Effector memory CD8-positive, alpha-beta T cell (primary cell): ENCODE measurements at places on chromosomes 12 and 14.
A peak's percentile ranks its signal among the peaks of the same experiment; 100 is the strongest.

GRCh38 chr14:75631453-75631831 lies 29.2 kb downstream of the ERG28 start:
- no peak overlapping the region for H3K27ac ChIP-seq
- H3K27me3 ChIP-seq, result no peaks in the 10 kb centered on the region
- H3K4me1 ChIP-seq, result no peaks in the 10 kb centered on the region
- DNase-seq, result no peak
- no peak overlapping the region for H3K4me3 ChIP-seq

DNA sequence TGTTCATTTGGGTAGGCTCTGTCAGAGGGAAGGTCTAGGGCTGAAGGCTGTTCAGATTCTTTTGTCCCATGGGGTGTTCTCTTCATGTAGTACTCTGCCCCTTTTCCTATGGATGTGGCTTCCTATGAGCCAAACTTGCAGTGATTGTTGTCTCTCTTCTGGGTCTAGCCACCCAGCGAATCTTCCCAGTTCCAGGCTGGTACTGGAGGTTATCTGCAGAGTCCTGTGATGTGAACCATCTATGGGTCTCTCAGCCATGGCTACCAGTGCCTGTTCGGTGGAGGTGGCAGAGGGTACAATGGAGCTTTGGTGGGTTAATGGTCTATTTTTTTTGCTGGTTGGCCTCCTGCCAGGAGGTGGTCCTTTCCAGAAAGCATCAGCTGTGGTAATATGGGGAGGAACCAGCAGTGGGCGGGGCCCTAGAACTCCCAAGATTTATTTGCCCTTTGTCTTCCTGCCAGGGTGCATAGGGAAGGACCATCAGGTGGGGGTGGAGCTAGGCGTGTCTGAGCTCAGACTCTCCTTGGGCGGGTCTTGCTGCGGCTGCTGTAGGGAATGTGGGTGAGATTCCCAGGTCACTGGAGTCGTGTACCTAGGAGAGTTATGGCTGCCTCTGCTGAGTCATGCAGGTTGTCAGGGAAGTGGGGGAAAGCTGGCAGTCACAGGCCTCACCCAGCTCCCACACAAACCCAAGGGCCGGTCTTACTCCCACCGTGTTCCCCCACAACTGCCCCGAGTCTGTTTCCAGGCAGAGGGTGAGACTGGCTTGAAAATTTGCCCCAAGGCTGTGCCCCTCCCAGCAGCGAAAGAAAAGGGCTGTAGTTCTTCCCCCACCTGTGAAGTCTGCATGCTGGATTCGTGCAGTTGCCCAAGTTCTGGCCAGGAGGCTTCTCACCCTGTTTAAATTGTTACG lies 17.5 kb downstream of the MTRFR start:
- H3K4me3 ChIP-seq, result peak overlapping the region; percentile 17
- peaks cover 29% of the 10 kb centered on the region for H3K36me3 ChIP-seq
- DNase-seq, result no peak
- no peaks in the 10 kb centered on the region for H3K27me3 ChIP-seq
- peak overlapping the region; percentile 82 for H3K27ac ChIP-seq

DNA sequence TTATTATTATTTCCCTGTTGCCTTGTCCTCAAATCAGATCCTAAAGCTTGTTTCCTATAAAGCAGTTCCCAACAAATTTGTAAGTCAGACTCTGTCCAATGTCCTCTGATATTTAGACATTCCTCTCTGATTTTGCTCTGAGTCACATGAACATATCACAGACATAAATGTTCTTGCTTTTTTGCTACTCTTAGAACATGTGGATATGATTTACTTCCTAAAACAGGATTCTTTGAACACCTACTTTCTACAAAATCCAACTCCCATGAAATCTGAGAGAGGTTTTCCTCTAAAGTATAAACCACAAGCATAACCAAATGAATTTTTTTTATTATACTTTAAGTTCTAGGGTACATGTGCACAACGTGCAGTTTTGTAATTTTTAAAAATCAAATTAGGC lies 181.3 kb upstream of the SLC38A2 start:
- no peak overlapping the region for H3K27ac ChIP-seq
- H3K27me3 ChIP-seq, result peaks cover 8% of the 10 kb centered on the region
- H3K4me1 ChIP-seq, result no peaks in the 10 kb centered on the region
- DNase-seq, result no peak

DNA sequence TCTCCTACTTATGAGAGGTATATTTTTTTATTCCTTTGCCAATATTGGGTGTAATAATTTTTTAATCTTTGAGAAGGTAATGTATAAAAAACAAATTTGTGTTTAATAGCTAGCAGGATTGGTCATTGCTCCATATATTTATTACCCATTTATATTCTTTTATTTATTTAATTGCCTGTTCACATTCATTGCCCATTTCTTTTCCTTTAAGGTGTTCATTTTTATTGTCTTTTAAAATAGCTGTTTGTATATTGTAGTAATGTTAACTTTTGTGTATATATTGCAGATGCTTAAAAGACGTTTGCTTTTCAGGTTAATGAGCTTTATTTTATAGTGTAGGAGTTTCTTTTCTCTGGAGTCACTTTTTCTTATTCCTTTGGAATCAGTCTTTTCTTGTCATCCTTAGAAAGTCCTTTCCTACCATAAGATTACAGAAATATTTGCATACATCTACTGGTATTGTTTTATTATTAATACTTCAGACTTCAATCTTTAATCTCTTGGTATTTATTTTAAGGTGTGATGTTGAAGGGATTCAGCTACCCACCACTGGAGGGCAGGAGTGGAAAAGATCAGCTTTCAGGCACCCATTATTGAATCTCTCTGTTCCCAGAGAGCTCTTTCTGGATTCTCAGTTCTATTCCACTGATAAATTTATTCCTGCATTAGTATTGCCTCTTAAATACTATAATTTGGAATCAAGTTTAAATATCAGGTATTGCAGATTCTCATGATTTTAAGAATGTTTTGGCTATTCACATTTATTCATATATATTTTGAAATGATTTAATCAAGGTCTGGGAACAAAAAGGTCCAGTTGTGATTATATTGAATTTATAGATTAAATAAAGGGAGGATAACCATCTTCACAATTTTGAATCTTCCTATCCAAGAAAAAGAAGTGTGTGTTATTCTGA lies 17.3 kb downstream of the PPM1A start:
- H3K27me3 ChIP-seq, result no peaks in the 10 kb centered on the region
- peaks cover 14% of the 10 kb centered on the region for H3K4me1 ChIP-seq
- no peak overlapping the region for H3K4me3 ChIP-seq
- no peak for DNase-seq
- no peak overlapping the region for H3K27ac ChIP-seq

- H3K4me1 ChIP-seq, result peaks cover 28% of the 10 kb centered on the region
- H3K4me3 ChIP-seq, result peak overlapping the region; percentile 64
- no peaks in the 10 kb centered on the region for H3K27me3 ChIP-seq
- no peak for DNase-seq
- peaks cover 58% of the 10 kb centered on the region for H3K36me3 ChIP-seq
- H3K27ac ChIP-seq, result peak overlapping the region; percentile 66
Measured at GRCh38 chr14:105476831-105477659, 2.4 kb downstream of the CRIP2 start.

GRCh38 chr12:93856611-93857010 lies 179.4 kb downstream of the CRADD start:
- H3K4me3 ChIP-seq, result no peak overlapping the region
- H3K36me3 ChIP-seq, result peaks cover 2% of the 10 kb centered on the region
- no peak for DNase-seq
- peaks cover 11% of the 10 kb centered on the region for H3K4me1 ChIP-seq

- no peaks in the 10 kb centered on the region for H3K4me1 ChIP-seq
- no peak for DNase-seq
- H3K36me3 ChIP-seq, result no peaks in the 10 kb centered on the region
- no peak overlapping the region for H3K4me3 ChIP-seq
- H3K27ac ChIP-seq, result no peak overlapping the region
Measured at GRCh38 chr14:31480156-31480555, 7.7 kb downstream of the GPR33 start.

DNA sequence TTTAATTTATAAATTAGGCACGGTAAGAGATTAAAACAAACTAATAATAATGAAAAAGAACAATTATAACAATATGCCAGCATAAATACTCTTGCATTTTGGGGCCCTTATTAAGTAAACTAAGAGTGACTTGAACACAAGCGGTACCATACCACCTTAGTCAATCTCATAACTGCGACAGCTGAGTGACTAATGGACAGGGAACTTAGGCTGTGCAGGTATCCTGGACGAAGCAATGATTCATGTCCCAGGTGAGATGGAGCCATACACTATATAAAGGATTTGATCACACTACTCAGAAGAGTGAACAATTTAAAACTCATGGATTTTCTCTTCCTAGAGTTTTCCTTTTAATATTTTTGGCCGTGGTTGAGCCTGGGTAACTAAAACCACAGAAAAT lies 4.3 kb downstream of the KLRC4 start:
- H3K27ac ChIP-seq, result no peak overlapping the region
- no peaks in the 10 kb centered on the region for H3K27me3 ChIP-seq
- peaks cover 42% of the 10 kb centered on the region for H3K36me3 ChIP-seq
- H3K4me1 ChIP-seq, result peaks cover 19% of the 10 kb centered on the region
- no peak for DNase-seq
- peak overlapping the region; percentile 38 for H3K4me3 ChIP-seq

DNA sequence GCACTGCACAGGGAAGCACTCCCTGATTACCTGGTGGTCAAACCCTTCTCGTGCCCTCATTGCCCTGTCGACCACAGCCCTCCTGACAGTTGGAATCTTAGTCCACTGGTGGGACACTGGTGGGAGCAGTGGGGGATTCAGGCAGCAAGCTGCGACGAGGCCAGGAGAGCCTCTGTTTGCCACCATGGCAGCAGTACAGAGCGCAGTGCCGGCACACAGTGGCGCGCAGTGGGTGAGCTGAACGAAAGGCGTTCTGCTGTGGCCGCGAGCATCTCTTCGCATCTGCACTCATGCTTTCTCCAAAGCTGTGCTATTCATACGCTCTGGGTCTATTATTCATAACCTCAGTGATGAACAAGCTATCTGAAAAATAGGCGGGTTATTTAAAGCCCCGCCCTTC lies 14.3 kb downstream of the RFLNA start:
- DNase-seq, result no peak
- no peaks in the 10 kb centered on the region for H3K4me1 ChIP-seq
- no peak overlapping the region for H3K27ac ChIP-seq
- H3K4me3 ChIP-seq, result no peak overlapping the region
- peaks cover 9% of the 10 kb centered on the region for H3K36me3 ChIP-seq
- no peaks in the 10 kb centered on the region for H3K27me3 ChIP-seq

GRCh38 chr12:69343357-69343756 lies 4.8 kb upstream of the LYZ start:
- no peak overlapping the region for H3K27ac ChIP-seq
- H3K4me1 ChIP-seq, result no peaks in the 10 kb centered on the region
- H3K4me3 ChIP-seq, result no peak overlapping the region
- no peak for DNase-seq
- H3K27me3 ChIP-seq, result peaks cover 10% of the 10 kb centered on the region

GRCh38 chr12:75814851-75815754 lies 216.5 kb downstream of the PHLDA1 start:
- no peak overlapping the region for H3K4me3 ChIP-seq
- H3K27me3 ChIP-seq, result no peaks in the 10 kb centered on the region
- H3K27ac ChIP-seq, result peak overlapping the region; percentile 61
- peaks cover 10% of the 10 kb centered on the region for H3K4me1 ChIP-seq
- peak; percentile 10 for DNase-seq
- H3K36me3 ChIP-seq, result no peaks in the 10 kb centered on the region

DNA sequence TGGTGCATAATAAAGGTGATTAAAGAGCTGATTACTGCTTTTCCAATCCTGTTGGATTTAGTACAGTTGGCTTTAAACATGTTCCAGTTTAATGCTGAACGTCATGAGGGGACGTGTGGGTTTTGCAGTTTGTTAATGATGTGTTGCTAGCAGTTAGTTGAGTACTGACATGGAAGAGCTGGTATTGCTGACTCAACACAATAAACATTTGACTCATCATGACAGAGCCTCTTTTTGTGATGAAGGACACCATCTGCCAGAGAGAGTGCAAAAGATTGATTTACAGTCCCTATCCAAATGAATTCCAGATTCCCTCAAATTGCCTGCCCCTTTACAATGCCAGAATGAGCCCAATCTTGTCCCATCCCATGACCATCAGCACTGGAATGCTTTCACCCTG lies 346.2 kb upstream of the PRICKLE1 start:
- no peaks in the 10 kb centered on the region for H3K36me3 ChIP-seq
- no peaks in the 10 kb centered on the region for H3K27me3 ChIP-seq
- no peak overlapping the region for H3K27ac ChIP-seq
- no peak overlapping the region for H3K4me3 ChIP-seq

- H3K4me3 ChIP-seq, result no peak overlapping the region
- H3K4me1 ChIP-seq, result peaks cover 13% of the 10 kb centered on the region
- H3K36me3 ChIP-seq, result peaks cover 20% of the 10 kb centered on the region
- peaks cover 100% of the 10 kb centered on the region for H3K27me3 ChIP-seq
- DNase-seq, result no peak
- no peak overlapping the region for H3K27ac ChIP-seq
Measured at GRCh38 chr12:53940443-53941014, 1.9 kb downstream of the HOXC13 start.

DNA sequence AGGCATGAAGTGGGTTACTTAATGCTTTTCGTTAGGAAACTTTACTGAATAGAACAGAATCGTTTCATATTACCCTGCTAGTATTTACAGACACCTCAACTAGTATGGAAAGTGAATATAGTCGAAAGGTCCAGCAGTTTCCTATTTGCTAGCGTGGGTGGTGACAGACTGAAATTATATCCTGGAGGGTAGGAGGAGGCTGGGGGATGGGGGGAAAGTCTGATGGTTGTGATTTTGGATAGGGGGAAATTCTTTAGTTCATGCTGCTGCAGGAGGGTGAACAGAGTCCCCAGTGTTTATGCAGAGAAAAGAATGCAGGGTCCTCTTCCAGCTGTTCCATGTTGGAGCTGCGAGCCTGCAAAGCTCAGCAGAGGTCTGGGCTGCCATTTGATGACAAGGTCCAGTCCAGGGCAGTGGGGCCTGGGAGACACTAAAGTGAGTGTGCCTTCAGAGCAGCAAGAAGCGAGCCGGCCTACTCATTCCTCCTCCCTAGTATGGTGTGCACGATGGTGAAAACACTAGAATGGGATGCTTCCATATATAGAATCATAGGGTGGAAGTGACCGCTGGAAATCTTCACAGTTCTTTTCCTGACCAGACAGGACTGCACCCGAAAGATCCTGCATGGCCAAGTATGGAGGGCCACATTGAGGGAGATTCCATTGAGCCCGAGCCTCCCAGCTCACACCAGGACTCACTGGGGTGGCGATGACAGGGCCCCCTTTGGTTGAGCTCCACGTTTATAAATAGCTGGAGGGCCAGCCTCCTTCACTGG lies 2.1 kb downstream of the SAMD4A start:
- DNase-seq, result no peak
- H3K27ac ChIP-seq, result no peak overlapping the region
- H3K4me3 ChIP-seq, result peak overlapping the region; percentile 88
- peaks cover 19% of the 10 kb centered on the region for H3K36me3 ChIP-seq
- peaks cover 37% of the 10 kb centered on the region for H3K27me3 ChIP-seq
